ENCODE measurements at places on chromosomes 5 and 9.

DNA sequence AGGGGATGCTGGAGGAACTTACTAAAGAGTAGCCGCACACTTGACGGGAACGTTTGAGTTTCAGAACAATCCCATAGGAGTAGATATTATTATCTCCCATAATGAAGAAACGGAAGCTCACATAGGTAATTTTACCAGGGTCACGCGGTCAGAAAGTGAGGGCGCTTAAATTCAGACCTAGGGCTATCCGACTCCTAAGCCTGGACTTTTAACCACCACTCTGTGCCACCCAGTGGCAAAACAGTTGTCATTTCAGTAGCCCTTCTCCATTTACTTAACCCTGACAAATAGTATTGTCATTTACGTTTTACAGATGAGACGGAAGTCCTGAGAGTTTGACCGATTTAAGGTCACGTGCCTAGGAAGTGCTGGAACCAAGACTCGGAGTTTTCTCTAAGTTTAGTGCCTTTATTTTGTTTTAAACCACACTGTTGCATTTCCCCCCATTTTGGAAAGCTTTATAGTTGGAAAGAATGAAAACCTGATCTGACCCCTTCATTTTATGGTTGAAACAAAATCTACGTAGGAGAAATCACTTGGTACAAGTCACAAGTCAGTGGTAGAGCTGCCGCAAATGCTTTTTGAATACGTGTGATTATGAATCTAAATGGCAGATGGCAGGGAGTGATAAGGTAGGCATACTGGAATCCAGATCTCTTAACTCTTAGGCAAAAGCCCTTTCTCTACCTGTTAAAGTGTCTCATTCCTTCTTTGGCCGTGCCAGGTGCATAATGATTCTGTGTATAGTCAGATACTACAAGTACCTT lies 650 bp downstream of the MRRF start:
- peak; percentile 50 for DNase-seq

DNA sequence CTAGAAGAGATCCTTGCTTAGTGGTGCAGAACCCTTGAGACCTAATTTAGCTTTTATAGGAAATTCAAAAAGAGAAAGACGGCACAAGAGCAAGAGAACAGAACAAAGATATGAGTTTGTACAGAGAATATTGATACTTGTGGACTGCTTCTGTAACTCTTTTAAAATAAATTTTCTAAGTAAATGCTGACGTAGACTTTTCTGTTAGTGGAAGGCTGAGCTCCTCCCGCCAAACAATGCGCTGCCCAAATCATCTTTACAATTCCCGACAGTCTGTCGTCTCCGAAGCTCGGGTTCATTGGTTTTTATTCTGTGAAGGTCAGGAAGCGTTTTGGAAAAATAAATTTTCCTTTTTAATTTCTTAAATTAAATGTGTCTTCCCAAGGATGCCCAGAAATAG lies 22.3 kb downstream of the RORB start:
- no peak for DNase-seq

DNA sequence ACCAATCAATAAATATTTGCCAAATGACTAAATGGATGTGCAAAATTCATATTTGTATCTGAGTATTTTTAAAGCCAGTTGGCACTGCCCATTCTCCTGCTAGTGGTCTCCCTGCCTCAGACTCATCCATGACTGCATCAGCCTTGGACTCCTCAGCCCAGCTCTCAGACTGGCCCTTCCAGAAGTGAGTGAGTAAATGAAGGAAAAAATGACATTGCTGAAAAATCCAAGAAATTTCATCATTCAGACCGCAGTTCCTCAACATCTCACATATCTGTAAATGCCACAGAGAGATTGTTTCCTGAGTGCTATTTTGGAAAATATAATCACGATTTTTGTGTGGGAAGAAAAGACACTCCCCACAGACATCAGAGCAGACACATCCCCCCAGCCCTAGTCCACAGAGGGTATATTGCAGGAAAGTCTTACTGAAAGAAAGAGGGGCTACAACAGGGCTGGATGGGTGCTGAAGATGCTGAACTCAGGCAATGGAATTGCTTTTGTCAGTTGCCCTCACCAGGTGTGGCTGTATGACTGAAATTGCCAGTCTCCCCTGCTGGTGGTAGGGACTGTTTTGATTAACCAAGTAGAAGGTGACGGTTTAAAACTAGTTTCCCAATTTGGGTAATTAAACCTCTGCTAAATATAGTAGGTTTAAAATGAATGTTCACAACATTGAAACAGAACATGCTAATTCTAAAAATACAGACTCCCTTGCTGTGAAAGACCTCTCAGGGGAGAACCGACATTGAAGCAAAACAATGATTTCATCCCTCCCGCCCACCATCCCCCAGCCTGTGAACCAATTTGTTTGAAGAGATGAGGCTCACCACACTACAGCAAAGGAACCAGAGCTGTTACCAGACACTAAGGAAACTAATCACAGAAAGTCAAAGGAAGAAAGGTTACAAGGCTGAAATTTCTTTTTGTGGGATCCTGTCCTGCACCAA lies 158.8 kb downstream of the DEPDC1B start:
- DNase-seq, result no peak

GRCh38 chr5:123549256-123549904 lies 37.4 kb downstream of the CSNK1G3 start:
- DNase-seq, result no peak

- DNase-seq, result no peak
These were observed 34.8 kb downstream of the ACOT12 start for GRCh38 chr5:81359108-81359507.
